ENCODE measurements at places on chromosomes 16 and 17.

- DNase-seq: no peak
These were observed 452.2 kb downstream of the KCNJ2 start for GRCh38 chr17:70621566-70621965.

DNA sequence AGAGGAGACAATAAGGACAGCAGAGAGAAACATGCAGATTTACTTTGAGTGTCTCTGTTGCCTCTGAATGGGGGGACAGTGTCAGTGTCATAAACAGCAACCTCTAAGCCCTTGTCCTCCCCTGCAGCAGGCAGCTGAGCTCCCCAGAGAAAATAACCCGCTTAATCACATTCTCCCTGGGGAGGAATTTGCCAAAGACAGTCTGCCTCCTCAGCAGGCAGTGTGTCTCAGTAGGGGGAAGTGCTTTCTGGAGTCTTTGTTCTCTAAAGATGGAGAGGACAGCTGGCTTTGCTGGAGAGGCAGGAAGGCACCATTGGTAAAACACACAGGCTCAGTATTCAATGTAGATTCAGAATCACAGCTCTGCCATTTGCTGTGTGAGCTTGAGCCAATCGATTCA lies 16.1 kb downstream of the TEKT5 start:
- DNase-seq: no peak

GRCh38 chr17:43823350-43824084 lies 9.4 kb downstream of the MPP3 start:
- DNase-seq: no peak

- no peak for DNase-seq
These were observed 64.2 kb upstream of the METRNL start for GRCh38 chr17:83014940-83015910.

- DNase-seq: no peak
These were observed 219.9 kb downstream of the ENGASE start for GRCh38 chr17:79294459-79295071.

GRCh38 chr17:21019976-21020586 lies 22.7 kb downstream of the USP22 start:
- DNase-seq: no peak

DNA sequence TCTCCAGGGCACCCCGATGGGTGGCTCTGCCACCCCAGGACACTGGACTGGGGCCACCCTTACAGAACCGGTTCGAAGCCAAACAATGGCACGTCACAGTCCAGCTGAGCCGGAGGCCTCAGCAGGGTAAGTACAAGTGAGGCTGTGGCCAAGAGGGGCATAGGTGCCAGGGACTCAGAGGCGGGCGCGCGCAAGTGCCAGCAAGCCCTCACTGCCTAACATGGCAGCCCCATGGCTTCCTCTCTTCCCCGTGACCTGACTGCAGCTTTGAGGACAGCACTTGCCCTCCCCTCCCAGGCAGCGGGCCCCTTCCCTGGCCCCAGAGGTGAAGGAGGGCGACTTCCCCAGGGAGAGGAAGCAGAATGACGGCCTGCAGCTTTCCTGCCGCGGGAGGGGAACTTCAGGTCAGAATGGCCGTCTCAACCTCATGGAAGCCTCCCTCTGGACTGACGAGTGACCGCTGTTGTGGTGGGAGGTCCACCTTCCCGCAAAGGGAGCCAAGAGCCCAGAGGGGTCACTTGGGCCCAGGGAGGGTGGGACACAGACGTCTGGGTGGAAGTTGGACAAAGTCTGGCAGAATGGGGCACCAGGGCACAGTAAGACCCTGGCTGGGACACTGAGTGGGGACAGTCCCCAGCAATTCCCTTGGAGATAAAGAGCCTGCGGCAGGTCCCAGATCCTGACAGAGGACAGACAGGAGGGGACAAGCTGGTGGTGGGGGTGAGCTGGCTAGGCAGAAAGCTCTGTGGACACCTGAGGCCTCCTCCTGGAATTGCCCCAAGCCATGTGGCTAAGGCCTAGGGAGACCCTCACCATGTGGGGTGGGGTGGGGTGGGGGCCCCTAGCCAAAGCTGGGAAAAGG lies 52.1 kb upstream of the TOB1 start:
- DNase-seq: no peak

GRCh38 chr16:81767987-81768592 lies 11.0 kb upstream of the PLCG2 start:
- peak; percentile 41 for DNase-seq

- DNase-seq: no peak
These were observed 217.4 kb downstream of the HAPSTR1 start for GRCh38 chr16:9308850-9309249.

DNA sequence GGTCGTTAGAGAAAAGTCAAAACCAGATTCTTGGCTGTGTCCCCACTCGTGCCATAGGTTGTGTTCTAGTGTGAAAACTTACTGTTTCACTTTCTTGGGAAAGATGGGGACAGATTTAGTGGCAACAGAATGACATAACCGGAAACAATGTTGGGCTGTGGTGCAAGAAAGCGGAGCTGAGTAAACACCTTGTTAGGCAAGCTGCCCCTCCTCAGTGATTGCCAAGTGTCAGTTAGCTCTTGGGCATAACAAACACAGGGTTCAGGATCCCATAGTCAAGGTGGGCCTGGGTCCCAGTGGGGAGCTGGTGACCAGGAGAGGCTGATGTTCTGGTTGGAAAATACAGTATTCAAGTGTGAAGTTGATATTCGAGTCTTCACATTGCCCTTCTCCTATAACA lies 15.4 kb downstream of the UBN1 start:
- no peak for DNase-seq

- DNase-seq: no peak
These were observed 159.5 kb upstream of the CACNG5 start for GRCh38 chr17:66675273-66675990.

- DNase-seq: peak; percentile 13
These were observed 7.6 kb downstream of the EPN2 start for GRCh38 chr17:19244781-19245180.

DNA sequence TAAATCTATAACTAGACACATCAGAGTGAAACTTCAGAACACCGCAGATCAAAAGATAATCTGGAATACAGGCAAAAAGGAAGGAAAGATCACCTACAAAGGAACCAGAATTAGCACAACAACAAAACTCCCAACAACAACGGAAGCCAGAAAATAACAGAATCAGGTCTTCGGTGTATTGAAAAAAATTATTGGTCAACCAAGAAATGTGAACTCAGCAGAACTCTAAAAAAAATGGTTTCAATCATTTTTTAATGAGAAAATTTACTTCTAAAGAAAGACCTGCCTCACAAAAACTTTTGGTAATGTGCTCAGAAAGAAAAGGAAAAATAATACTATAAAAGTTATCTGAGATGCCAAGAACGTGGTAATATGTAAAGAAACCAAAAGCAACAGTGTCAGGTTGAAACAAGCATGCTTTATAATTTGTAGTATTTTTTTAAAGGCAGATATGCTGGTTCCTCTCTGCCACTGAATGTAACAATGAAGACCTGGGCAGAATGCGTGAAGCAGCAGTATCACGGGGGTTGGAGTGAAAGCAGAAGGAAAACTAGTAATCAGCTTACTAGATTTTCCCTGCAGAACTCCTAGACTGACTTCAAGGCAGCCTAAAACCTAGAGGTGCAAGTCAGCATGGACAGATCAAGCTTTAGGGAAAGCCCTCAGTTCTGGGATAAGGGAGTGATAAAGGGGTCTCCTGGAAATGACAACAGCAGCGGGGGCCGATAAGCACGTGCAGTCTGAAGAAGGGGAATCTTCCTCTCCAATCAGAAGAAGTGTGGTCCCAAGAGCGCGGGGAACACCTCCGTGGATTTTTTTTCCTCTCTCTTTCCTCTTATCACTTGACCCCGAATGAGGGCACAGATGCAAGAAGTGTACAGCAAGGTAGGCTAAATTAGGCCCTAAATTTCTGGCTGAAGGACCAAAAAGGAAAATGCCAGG lies 80.9 kb upstream of the TEKT1 start:
- DNase-seq: no peak

GRCh38 chr17:39650121-39650579 lies 13.2 kb downstream of the STARD3 start:
- DNase-seq: no peak

- no peak for DNase-seq
These were observed 18.1 kb upstream of the TBX2 start for GRCh38 chr17:61381537-61381936.

- no peak for DNase-seq
These were observed 6.6 kb upstream of the RHOT2 start for GRCh38 chr16:661184-661821.

GRCh38 chr17:9513266-9513665 lies 62.4 kb downstream of the STX8 start:
- DNase-seq: no peak

GRCh38 chr17:69918164-69918563 lies 156.9 kb upstream of the KCNJ16 start:
- no peak for DNase-seq

DNA sequence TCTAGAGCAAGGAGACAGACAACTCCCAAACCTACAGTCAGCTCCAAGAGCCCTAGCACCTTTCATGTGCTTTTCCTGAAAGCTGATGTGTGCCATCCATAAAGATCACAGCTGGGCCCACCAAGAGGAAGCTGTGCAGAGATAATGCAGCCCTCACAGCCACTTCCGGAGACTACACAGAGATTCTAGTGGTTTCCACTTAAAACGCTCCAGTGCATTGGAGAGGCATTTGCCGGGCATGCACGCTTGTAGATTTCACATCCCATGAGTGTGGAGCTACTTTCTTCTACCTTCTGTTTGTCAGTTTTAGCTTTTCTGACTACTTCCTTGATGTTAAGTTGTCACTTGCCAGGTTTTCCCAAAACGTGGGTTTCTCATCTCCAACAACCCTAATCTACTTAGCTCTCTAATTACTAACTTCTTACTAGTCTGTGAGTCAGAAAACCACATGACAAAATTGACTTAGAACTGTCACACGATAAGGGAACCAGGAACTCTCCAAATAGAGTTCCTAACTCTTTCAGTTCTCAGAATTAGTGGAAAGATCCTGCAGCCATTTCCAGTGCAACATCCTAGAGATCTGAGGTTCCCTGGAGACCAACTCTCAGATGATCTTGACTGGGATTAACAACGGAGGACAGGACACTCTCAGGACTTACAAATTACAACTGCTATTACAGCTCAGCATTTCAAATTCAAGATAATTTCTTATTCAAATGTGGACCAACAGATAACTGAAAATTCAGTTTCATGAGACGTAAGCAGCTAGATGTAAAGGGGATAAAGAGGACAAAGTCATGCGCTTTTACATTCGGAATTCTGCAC lies 28.6 kb downstream of the PMP22 start:
- no peak for DNase-seq

DNA sequence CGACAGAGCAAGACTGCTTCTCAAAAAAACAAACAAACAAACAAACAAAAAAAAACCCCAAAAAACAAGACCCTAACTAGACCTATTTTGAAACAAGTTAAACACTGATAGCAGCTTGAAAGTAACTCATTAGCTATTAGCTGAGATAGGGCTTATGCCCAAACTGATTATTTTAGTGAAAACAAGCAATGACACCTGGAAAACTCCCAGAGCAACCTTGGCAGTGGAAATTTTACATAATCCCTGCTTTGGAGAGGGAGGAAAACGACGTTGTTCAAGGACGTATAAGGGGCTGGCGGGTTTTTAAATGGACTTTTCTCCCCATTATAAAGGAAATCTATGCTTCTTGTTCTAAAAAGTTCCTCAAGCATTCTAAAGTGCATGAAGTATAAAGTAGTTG lies 45.4 kb upstream of the AQP8 start:
- DNase-seq: no peak

DNA sequence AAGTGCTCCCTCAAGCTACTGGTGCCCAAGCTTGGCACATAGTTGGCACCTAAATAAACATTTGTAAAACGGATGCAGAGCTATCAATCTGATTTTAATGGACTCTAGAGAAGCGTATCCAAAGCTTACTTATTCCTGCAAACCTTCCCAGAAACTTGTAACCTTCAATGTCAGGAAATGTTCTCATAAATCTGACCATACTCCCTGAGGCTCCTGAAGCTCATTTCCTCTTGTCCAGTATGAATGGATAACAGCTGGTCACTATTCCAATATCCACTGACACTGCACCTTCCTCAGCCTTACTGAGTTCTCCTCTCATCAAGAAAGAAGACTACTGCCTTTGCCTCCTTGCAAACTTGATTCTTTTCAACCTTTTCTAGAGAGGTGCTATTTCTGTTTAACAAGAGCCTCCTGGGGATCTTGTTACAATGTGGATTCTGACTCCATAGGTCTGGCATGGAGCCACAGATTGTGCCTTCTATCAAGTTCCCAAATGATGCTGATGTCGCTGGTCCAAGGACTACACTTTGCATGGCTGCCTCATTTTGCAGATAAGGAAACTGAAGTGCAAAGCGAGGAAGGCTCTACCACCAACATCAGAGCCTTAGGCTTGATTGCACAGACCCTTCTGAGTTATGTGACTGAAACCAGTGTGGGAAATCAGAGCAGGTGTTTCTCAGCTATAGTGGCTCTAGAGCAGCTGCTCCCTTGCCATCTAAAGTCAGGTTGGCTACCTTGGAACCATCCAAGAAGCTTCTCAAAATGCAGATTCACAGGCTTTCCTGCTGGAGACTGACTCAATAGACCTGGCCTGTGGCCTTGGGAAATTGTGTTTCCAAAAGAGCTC lies 377.8 kb downstream of the SOX9 start:
- DNase-seq: no peak

GRCh38 chr16:11073407-11073999 lies 129.1 kb downstream of the CLEC16A start:
- DNase-seq: no peak

- no peak for DNase-seq
These were observed 66.3 kb downstream of the MPRIP start for GRCh38 chr17:17108451-17109049.

- DNase-seq: no peak
These were observed 59.5 kb upstream of the LHX1 start for GRCh38 chr17:36877771-36878170.

DNA sequence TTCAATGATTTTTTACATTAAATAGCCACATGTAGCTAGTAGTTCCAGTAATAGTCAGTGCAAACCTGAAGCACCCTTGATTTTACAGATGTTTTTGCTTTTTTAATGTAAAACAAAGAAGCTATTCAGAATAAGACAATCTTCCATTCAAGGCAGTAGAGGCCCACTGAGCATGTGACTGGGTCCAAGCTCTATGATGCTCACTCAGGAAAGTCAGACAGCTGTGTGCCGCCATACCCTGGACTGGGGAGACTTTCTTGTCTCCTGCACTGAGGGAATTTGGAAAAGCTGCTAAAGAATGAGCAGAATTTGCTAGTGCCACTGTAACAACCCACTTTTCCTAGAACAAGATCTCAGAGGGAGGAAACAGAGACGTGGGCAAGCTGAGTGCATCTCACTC lies 11.5 kb downstream of the CENPN start:
- no peak for DNase-seq

DNA sequence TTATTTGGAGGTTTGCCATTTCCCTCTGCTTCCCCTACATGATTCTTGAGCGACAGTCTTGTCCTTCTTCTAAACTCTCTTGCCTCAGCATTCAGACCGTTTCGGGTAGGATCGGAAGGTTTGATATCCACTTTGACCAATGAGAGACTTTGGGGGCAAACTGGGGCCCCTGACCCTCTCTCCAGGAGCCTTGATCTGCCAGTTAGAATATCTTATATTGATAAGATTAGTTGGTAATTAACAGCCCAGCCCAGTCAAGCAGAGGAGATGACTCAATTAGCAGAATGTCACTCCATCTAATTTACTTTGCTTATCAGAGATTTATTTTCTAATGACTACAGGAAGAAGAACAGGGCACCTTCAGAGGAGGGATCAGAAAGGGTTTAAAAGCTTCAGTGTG lies 532.8 kb downstream of the XYLT1 start:
- DNase-seq: no peak

Measured in NCI-H1105 (cell line).